SK-N-DZ (cell line): ENCODE measurements at places on chromosomes 12 and 14.

DNA sequence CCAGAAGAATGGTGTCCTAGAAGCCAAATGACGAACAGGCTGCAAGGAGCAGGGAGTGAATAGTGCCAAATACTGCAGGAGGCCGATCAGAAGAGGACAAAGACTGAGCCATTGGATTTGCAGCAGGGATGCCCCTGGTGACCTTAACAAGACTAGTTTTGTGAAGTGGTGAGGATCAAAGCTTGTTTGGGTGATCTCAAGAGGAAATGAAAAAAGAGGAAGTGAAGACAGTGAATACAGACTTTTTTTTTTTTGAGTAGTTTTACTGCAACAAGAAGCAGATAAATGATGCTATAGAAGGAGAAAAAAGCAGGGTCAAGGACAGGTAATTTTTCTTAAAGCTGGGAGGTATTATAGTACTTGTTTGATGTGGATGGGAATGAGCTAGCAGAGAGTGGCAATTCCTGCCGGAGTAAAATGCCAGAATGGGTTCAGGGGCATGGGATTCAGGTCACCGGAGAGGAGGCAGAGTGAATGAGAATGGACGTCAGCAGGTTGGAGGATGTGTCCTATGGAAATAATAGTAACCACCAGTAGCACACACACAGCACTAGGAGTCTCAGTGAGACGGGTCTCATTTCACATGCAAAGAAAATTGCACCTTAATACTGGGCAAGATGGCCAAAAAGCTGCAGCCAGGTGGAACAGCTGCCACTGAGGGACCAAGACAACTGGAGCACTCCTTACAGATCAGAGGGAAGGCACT is 345.8 kb upstream of the CCDC196 start:
- DNase-seq = no peak

GRCh38 chr12:93704625-93705024 is 27.4 kb downstream of the CRADD start:
- DNase-seq = peak; percentile 54

DNA sequence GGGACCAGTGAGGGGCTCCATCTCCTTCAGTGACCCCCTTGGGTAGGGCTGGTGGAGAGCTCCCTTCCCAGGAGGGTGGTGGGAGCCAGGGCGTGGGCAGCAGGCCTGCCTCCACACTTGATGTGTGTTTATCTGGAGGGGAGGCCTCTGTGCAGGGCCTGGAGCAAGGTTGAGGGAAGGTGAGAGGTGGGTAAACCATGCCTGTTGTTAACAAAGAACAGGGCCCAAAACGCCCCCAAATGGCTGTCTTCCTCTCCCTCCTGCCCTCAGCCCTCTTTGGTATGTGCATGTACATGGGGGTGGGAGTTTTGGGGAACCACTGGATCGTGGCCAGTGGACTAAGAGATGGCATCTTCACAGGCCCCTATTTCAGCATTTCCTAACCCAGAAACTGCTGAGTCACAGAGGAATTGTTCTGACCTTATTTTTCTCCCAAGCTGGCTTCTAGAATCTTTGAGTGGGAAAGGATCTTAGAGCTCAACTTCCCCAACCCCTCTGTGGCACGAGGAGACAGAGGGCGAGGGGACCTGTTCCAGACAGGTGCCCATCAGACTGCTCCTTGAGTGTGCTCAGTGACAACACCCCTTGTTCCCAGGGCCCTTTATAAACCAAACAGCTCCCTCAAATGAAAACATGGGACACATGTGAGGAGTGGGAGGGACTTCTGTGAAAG is 3.6 kb downstream of the SLC48A1 start:
- no peak for DNase-seq

- DNase-seq = no peak
Observed at GRCh38 chr14:44895716-44896115, 66.0 kb downstream of the KLHL28 start.

DNA sequence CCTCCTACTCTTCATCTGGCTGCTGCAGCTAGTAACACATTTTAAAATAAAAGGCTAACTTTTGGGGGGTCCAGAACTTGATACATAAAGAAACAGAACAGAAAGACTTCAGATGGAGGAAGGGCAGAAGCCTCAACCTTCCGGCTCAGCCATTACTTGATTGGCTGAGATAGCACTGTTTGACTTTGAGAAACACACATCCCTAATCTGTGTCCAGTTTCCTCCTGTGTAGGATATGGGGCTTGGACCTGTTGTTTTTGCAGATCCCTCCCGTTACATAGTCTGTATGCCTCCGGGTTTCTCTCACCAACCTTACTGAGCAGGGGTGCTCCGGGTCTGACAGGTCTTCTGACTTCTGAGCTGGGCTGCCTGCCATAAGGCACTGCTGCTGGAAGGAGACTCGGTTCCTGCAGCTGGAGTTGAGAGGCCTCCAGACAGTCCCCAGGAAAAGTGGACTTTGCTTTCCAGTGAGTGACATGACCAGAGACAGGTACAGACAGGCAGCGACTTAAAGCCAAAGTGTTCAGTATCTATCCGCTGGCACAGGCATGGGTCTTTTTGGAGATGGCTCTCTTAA is 8.3 kb upstream of the ZNF641 start:
- no peak for DNase-seq

DNA sequence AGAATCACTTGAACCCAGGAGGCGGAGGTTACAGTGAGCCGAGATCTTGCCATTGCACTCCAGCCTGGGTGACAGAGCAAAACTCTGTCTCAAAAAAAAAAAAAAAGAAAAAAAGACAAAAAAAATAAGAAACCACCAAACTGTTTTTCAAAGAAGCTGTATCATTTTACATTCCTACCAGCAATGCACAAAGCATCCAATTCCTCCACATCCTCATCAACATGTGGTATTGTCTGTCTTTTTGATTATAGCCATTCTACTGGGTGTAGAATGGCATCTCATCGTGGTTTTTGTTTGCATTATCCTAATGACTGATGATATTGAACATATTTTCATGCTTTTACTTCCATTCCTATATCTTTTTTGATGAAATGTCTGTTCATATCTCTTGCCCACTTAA is 36.2 kb upstream of the GNG2 start:
- DNase-seq = no peak

GRCh38 chr14:68085742-68086141 is 266.2 kb downstream of the RAD51B start:
- no peak for DNase-seq

GRCh38 chr12:31895449-31896150 is 63.6 kb upstream of the RESF1 start:
- no peak for DNase-seq

DNA sequence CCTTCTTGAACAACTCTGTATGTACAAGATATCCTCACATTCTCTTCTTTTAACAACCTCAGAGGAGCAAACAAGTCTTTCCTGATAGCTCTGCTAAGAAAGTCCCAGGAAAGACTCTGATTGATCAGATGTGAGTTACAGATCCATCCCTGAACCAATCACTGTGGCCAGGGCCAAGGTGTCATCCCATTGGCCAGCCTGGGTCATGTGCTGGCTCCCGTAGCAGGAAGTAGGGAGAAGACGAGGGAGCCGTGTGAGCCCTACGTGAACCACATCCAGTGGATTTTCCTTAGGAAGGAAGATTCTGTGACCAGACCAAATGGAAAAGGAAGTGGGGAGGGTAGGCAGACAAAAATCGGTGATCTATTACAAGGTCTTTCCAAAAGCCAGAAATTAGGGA is 5.6 kb downstream of the P2RX7 start:
- DNase-seq = peak; percentile 37
